ENCODE measurements at places on chromosomes 16 and 17. TPM values are rescaled to one million over a fixed set of nuclear protein-coding genes. Genes with fewer than 3 reads are reported as not detected.

DNA sequence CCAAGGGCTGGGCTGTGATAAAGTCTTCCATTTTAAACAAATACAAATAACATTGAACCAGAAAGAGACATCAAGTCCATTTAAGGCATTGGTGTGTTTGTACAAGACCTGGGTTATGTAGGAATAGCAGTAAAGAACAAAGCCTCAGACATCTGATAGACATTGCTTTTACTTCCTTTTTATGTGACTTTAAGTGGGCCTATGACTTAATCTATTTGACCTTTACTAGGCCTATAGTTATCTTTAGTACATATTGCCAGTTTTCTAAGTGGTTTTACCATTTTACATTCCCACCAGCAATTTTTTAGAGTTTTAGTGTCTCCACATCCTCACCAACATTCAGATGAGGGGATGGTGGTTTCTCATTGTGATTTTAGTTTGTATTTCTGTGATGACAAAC is 298.8 kb downstream of the ZFHX3 start:
- H3K27me3 ChIP-seq, result no peaks in the 10 kb centered on the region
- no peak overlapping the region for H3K27ac ChIP-seq
- DNase-seq, result no peak
- H3K36me3 ChIP-seq, result no peaks in the 10 kb centered on the region

- peaks cover 69% of the 10 kb centered on the region for H3K4me1 ChIP-seq
- H3K27me3 ChIP-seq, result no peaks in the 10 kb centered on the region
- peak overlapping the region; percentile 59 for H3K27ac ChIP-seq
- H3K4me3 ChIP-seq, result no peak overlapping the region
Measured at GRCh38 chr16:50273888-50274325, 7.6 kb downstream of the ADCY7 start.

DNA sequence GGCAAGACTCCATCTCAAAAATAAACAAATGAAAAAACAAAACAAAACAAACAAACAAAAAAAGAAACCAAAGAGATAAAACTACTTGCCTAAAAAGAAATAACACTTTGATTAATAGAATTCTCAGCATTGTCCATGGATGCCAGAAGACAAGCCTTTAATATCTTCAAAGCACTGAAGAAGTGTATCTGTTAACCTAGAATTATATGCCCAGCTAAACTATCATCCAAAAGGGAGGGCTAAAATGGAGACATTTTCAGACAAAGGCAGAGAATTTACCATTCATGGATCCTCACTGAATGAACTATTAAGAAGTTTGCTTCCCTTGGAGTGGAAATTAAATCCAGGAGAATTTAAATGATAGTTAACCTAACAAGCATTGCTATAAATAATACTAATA is 130.1 kb upstream of the SEC14L1 start:
- no peak overlapping the region for H3K4me3 ChIP-seq
- H3K4me1 ChIP-seq, result no peaks in the 10 kb centered on the region
- H3K27me3 ChIP-seq, result peaks cover 10% of the 10 kb centered on the region
- DNase-seq, result no peak

- no peak for DNase-seq
- no peak overlapping the region for H3K4me3 ChIP-seq
- H3K27ac ChIP-seq, result no peak overlapping the region
- H3K4me1 ChIP-seq, result no peaks in the 10 kb centered on the region
- H3K27me3 ChIP-seq, result no peaks in the 10 kb centered on the region
- H3K36me3 ChIP-seq, result no peaks in the 10 kb centered on the region
Measured at GRCh38 chr17:73074566-73074965, 17.9 kb downstream of the SLC39A11 start.

- no peak overlapping the region for H3K4me3 ChIP-seq
- no peak overlapping the region for H3K27ac ChIP-seq
- H3K36me3 ChIP-seq, result no peaks in the 10 kb centered on the region
- DNase-seq, result no peak
Measured at GRCh38 chr16:86224126-86224525, 286.2 kb upstream of the FOXF1 start.

DNA sequence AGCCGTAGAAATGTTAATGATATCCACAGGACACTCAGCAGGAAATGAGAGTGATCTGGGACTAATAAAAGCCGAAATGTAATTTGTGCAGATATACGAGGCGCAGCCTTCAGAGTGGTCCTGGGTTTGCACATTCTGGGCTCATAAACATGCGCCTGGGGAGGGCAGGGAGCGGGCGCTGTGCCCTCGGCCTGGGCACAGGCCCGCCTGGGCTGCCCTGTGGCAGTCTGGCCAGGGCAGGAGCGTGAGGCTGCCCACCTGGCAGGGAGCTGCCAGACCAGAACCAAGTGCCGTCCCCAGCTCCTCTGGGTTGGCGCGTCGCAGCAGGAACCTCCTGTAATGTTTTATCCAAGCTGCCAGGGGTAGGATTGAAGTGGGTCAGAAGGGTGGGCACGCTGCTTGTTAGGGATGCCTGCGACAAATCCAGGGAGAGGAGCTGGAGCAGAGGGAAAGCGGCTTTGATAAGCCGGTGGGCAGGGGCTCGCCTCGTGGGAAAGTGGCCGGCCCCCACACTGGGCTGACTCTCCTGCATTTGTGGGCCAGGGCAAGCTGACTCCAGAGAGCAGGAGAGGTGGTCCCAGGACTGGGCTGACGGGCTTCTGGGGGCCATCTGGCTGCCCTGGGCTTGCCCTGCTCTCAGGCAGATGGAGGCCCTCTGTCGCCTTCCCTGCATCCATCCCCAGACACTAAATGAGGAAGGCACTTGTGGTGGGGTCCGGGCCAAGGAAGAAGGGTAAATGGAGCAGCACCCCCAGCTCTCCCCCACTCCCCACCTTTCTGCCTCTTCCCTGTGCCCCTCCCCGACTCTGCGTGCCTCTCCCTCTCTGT is 45.9 kb downstream of the SREBF1 start:
- DNase-seq, result no peak
- H3K4me1 ChIP-seq, result no peaks in the 10 kb centered on the region
- no peaks in the 10 kb centered on the region for H3K27me3 ChIP-seq
- H3K4me3 ChIP-seq, result no peak overlapping the region

- no peaks in the 10 kb centered on the region for H3K27me3 ChIP-seq
- H3K27ac ChIP-seq, result no peak overlapping the region
- peaks cover 17% of the 10 kb centered on the region for H3K4me1 ChIP-seq
Measured at GRCh38 chr17:80667462-80668277, 123.0 kb downstream of the RPTOR start.

- H3K27ac ChIP-seq, result no peak overlapping the region
- H3K27me3 ChIP-seq, result no peaks in the 10 kb centered on the region
- H3K4me1 ChIP-seq, result no peaks in the 10 kb centered on the region
- no peak for DNase-seq
Measured at GRCh38 chr17:31294820-31295488, 2.1 kb downstream of the OMG start.

GRCh38 chr16:11129378-11129781 is 126.6 kb downstream of the SOCS1 start:
- no peak overlapping the region for H3K4me3 ChIP-seq
- H3K4me1 ChIP-seq, result peaks cover 46% of the 10 kb centered on the region

- H3K36me3 ChIP-seq, result peaks cover 43% of the 10 kb centered on the region
- H3K4me3 ChIP-seq, result no peak overlapping the region
- H3K4me1 ChIP-seq, result peaks cover 12% of the 10 kb centered on the region
- no peak overlapping the region for H3K27ac ChIP-seq
Measured at GRCh38 chr17:82794781-82795482, 43.1 kb downstream of the TBCD start.

DNA sequence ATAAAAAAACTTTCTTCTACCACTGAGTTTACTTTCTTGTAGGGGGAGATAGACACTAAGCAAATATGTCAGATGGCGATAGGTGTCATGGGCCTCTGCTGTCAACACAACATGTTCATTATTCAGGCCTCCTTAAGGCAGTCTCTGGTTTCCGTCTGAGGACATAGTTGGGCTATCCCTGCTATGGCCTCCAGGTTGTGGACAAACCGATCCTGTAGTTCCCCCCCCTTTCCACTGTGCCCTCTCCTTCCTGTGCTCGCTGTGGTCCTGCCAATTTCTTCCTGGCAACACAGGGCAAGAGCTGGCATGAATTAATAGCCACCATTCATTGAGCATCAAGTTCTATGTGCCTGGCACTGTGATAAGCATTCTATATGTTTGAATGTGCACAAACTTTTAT is 81.0 kb upstream of the HS3ST2 start:
- no peaks in the 10 kb centered on the region for H3K36me3 ChIP-seq
- no peak overlapping the region for H3K4me3 ChIP-seq
- H3K4me1 ChIP-seq, result no peaks in the 10 kb centered on the region
- H3K27ac ChIP-seq, result no peak overlapping the region
- H3K27me3 ChIP-seq, result peaks cover 8% of the 10 kb centered on the region

NPW gene
- 3.1 TPM for total RNA-seq

NPIPB9 gene
- total RNA-seq, result 1.4 TPM

CRYM gene
- 0.98 TPM for total RNA-seq

GP1BA gene
- total RNA-seq, result not detected
